ENCODE measurements at places on chromosomes 11 and 22. TPM values are rescaled to one million over a fixed set of nuclear protein-coding genes. Genes with fewer than 3 reads are reported as not detected.

Gene PDE3B
- total RNA-seq = not detected

Gene OR2AG2
- 0.11 TPM for total RNA-seq

Gene ASPHD2
- 3.9 TPM for total RNA-seq

Gene PLAAT2
- total RNA-seq = not detected

Gene GATD1
- 25.0 TPM for total RNA-seq

Gene NAALADL1
- total RNA-seq = 32.8 TPM

Gene USH1C
- not detected for total RNA-seq

Gene TTC28
- 1.5 TPM for total RNA-seq

Gene PGR
- total RNA-seq = 0.15 TPM

Gene CHKA
- 3.4 TPM for total RNA-seq

Gene SAA4
- not detected for total RNA-seq

Gene LRRC56
- 0.34 TPM for total RNA-seq

Gene MS4A14
- not detected for total RNA-seq

Gene DRD2
- total RNA-seq = not detected

Gene RIC3
- 0.16 TPM for total RNA-seq

Gene CHADL
- total RNA-seq = 3.5 TPM

Gene TECTA
- total RNA-seq = not detected

Gene POGLUT3
- total RNA-seq = 9.9 TPM

Gene TMPRSS4
- total RNA-seq = 0.08 TPM

Gene DGCR6
- 0.15 TPM for total RNA-seq

Gene MMP27
- not detected for total RNA-seq

Gene TYR
- total RNA-seq = not detected

Gene PANX3
- not detected for total RNA-seq

Gene OR8A1
- not detected for total RNA-seq

Gene APOA1
- not detected for total RNA-seq

Gene HDHD5
- total RNA-seq = 50.8 TPM

Gene SNX32
- total RNA-seq = not detected

Gene TSKU
- total RNA-seq = 68.0 TPM

Gene MRGPRF
- total RNA-seq = 0.47 TPM

Gene CEND1
- not detected for total RNA-seq

Gene BACE1
- total RNA-seq = 7.8 TPM

Gene CRYBB3
- not detected for total RNA-seq

Gene OR10D3
- total RNA-seq = not detected

Gene CSRP3
- not detected for total RNA-seq

Data from hair follicular keratinocyte (primary cell).